Activated naive CD8-positive, alpha-beta T cell treated with anti-CD3 and anti-CD28 coated beads, Interleukin-2, amount 10 ng/mL, durations not matched to agents 7 days and 5 days (primary cell): ENCODE measurements at places on chromosomes 12 and 14. TPM values are rescaled to one million over a fixed set of nuclear protein-coding genes. Genes with fewer than 3 reads are reported as not detected.

DNA sequence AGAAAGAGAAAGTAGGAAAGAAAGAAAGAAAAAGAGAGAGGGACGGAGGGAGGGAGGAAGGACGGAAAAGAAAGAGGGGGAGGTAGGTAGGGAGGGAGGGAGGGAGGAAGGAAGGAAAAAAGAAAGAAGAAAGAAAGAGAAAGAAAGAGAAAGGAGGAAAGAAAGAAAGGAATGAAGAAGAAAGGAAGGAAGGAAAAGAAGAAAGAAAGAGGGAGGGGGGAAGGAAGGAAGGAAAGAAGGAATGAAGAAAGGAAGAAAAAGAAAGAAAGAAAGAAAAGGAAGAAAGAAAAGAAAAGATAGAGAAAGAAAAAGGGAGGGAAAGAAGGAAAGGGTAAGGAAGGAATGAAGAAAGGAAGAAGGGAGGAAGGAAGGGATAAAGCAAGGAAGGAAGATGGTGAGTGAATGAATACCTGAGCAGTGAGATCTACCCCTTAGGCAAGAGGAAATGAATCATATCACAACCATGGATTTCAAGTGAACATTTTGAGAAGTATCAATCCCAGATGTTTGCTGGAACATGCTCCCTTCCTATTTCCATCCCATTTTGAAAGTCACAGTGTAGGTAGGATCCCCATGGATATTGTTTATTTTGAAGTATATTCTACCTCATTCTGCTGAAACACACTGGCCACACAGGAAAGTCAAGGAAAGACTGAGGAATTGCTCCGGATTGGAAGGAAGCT, 639.4 kb upstream of the TBX3 start:
- no peak for DNase-seq
- no peaks in the 10 kb centered on the region for H3K4me1 ChIP-seq
- H3K36me3 ChIP-seq: no peaks in the 10 kb centered on the region
- H3K27me3 ChIP-seq: no peaks in the 10 kb centered on the region
- no peak overlapping the region for H3K27ac ChIP-seq

C12orf50 gene
- 0.08 TPM for total RNA-seq

GRCh38 chr12:52772188-52772587, 5.0 kb downstream of the KRT76 start:
- H3K27ac ChIP-seq: no peak overlapping the region
- H3K27me3 ChIP-seq: peaks cover 20% of the 10 kb centered on the region
- H3K36me3 ChIP-seq: no peaks in the 10 kb centered on the region
- no peak overlapping the region for H3K4me3 ChIP-seq
- DNase-seq: no peak
- H3K4me1 ChIP-seq: no peaks in the 10 kb centered on the region

DNA sequence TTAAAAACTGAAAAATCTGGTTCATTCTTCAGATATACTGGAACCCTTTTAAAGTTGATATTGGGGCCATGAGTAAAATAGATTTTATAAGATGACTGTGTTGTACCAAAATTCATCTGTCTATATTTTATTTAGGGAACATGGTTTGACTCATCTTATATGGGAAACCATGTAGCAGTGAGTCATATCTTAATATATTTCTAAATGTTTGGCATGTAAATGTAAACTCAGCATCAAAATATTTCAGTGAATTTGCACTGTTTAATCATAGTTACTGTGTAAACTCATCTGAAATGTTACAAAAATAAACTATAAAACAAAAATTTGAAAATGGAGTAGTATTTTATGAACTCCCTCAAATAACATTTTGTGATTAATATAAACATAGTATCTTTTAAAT, 14.2 kb downstream of the PTGER2 start:
- no peak for DNase-seq
- peaks cover 75% of the 10 kb centered on the region for H3K36me3 ChIP-seq
- no peaks in the 10 kb centered on the region for H3K27me3 ChIP-seq
- no peak overlapping the region for H3K4me3 ChIP-seq
- H3K4me1 ChIP-seq: peaks cover 58% of the 10 kb centered on the region

DNA sequence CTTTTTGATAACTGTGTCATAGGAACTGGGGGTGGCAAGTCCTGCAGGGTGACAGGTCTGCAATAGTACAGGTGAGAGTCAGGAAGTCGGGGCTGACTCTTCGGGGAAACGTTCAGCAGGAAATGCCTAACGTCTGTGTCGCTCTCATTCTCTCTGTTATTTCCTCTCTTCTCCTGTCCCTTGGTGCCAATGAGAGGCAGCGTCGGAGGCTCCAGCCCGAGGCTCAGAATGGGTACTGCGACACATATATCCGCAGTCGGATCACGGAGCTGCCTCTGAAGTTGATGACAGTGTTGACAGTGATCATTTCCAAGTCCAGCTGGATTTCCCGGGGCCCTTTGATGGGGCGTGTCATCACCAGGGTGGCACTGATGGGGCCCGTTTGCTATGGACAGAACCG, 2.7 kb upstream of the TC2N start:
- H3K27ac ChIP-seq: peak overlapping the region; percentile 92
- no peaks in the 10 kb centered on the region for H3K27me3 ChIP-seq
- peaks cover 88% of the 10 kb centered on the region for H3K4me1 ChIP-seq
- peaks cover 3% of the 10 kb centered on the region for H3K36me3 ChIP-seq
- DNase-seq: peak; percentile 53

- DNase-seq: no peak
- H3K4me3 ChIP-seq: no peak overlapping the region
- peaks cover 30% of the 10 kb centered on the region for H3K36me3 ChIP-seq
- no peak overlapping the region for H3K27ac ChIP-seq
These were observed 21.1 kb upstream of the ARID2 start for GRCh38 chr12:45708363-45708762.

TOMM20L gene
- not detected for total RNA-seq

DNA sequence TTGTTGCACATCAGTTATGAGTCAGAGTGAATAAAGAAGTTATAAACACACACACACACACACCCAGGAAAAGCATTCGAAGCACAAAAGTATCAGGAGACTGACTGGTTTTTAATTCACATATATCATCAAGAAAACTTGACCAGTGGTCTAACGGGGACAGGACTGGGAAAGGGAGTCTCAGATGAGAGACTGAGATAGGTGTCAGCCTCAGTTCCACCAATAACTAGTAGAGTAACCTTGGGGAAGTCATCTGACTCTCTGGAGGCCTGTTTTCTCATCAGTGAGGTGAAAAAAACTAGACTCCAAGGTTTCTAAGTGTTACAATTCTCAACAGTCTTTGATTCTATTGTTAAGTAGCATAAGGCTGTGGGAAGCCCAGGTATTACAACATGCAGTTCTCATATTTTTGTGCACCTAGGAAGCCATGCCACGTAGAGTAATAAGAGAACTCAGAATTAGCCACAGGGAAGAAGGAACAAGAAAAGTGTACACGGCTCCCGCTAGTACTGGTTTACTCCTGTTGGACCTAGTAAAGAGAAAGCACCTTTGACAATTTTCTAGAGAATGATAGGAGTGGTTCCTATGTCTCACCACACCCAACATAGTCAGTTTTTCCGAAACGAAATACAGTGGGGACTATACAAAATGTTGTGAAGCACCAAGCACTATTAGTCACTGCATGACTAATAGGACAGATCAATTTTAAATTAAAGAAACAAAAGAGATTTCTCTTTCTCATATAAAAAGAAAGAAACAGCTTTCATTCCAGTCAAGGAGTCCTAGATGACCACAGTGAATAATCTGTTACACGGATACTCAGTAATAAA, 5.0 kb downstream of the PPTC7 start:
- no peak for DNase-seq
- H3K36me3 ChIP-seq: peaks cover 20% of the 10 kb centered on the region
- peak overlapping the region; percentile 56 for H3K4me3 ChIP-seq
- peak overlapping the region; percentile 85 for H3K27ac ChIP-seq

CAPRIN2 gene
- total RNA-seq: 27.7 TPM

IL23A gene
- 10.9 TPM for total RNA-seq

DNA sequence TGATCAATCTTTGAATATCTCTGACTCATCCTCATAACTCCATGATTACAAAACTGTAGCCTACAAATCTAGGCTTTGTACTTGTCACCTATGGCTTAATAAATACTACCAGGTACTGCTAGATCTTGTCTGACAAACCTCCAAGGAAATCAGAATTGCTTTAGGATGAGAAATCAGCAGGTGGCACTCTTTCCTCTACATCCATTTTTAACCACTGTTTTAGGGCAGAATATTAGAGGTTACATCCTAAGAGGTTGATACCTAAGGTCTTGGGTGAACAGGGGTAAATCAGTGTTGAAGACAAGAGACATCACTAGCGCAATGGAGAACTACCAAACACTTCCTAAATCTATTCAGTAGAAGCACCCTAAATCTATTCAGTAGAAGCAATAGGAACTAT, 63.1 kb upstream of the SOX5 start:
- H3K4me3 ChIP-seq: no peak overlapping the region
- no peak overlapping the region for H3K27ac ChIP-seq
- H3K4me1 ChIP-seq: no peaks in the 10 kb centered on the region
- no peaks in the 10 kb centered on the region for H3K36me3 ChIP-seq

ADCY4 gene
- total RNA-seq: 4.4 TPM

SLC2A13 gene
- 8.5 TPM for total RNA-seq

OVCH1 gene
- total RNA-seq: not detected
